ENCODE measurements at places on chromosomes 11 and 22.

- no peak for DNase-seq
Measured at GRCh38 chr11:95318498-95318897, 87.5 kb upstream of the SESN3 start.

- no peak for DNase-seq
Measured at GRCh38 chr11:21640491-21640890, 552.4 kb upstream of the ANO5 start.

GRCh38 chr11:680970-681369 is 14.1 kb downstream of the DEAF1 start:
- DNase-seq, result no peak

GRCh38 chr11:48182860-48183526 is 33.6 kb upstream of the OR4B1 start:
- DNase-seq, result no peak

DNA sequence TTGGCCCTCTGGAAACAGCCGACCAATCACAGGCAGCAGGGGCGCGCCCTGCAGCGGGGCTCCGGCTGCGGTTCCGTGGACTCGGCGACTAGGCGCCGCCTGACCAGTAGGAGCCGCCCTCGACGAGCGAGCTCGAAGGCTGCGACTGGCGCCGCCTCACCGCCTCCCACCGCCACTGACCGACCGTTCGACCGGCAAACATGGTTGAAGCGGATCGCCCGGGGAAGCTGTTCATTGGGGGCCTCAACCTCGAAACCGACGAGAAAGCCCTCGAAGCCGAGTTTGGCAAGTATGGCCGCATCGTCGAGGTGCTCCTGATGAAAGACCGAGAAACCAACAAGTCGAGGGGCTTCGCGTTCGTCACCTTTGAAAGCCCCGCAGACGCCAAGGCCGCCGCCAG is at the start of gene RBMXL2:
Gene RBMXL2 (plus strand): TSS at position 78 of the 400 bp plus-strand sequence. CDS start 123 bp downstream, at position 201.
- DNase-seq, result no peak

- DNase-seq, result no peak
Measured at GRCh38 chr22:42176255-42176915, 45.8 kb upstream of the CYP2D6 start.

DNA sequence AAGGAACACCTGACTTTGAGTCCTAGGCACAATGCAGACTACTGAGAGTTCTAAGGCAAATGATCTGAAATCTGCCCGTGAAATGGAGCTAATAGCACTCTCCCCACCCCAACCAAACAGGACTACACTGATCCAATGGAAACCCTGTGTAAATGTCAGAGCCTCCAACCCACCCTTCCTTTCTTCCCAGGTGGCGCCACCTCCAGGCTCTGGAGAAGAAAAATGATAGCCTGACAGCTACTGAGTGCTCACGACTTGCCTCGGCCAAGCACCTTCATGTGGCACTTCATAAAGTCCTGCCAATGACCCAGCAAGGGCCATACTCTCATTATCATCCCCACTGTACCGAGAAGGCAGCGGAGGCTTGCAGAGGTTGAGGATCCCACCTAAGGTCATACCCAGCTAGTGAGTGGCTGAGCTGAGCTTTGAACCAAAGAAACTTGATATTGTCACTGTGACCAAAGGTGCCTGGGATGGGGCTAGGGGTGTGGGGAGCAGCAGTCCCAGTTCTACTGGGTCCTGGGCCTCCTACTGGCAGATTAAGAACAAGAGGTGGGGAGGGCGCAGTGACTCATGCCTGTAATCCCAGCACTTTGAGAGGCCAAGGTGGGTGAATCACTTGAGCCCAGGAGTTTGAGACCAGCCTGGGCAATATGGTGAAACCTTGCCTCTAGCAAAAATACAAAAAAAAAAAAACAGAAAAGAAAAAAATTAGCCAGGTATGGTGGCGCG is 20.5 kb downstream of the TST start:
- no peak for DNase-seq

GRCh38 chr11:105491394-105491793 is 118.5 kb upstream of the GRIA4 start:
- DNase-seq, result no peak

- no peak for DNase-seq
Measured at GRCh38 chr22:42991010-42991651, 23.8 kb downstream of the PACSIN2 start.

- DNase-seq, result no peak
Measured at GRCh38 chr11:84526250-84526649, 1100.9 kb downstream of the DLG2 start.

- no peak for DNase-seq
Measured at GRCh38 chr22:27393371-27393770, 408.2 kb downstream of the MN1 start.

DNA sequence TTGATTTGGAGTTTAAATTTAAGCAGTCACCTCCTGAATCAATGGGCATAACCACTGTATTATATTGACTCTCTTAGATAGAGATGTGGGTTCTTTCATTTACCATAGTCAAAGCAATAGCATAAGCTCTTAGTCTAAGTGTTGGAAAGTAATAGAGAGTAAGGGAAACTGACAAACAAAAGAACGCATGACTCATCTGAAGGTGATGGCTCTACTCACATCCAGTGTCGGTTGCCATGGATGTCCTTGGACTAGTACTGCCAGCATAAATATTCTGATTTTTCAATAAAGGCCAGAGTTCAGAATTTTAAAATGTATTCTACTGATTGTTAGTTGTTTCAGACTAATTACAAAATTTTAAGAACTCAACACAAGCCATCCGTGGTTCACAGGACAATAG is 444.9 kb upstream of the DDI1 start:
- no peak for DNase-seq

DNA sequence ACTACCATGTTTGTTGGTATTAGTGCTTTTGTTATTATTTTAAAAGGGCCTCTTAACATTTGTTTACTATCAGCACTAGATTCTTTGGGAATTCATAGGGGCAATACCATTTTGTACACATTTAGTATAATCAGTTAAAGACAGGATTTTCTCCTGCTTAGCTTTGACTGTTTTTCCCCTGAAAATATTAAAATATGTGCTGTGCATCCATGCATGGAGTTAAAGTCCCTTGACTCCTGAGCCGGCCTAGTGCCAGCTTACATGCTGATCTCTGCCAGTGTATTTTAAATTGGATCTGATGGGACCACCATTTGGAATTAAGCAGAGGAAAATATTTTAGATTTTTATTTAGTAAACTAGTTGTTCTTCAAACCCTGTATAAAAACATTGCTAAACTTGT is 161.4 kb downstream of the METTL15 start:
- DNase-seq, result no peak

- no peak for DNase-seq
Measured at GRCh38 chr11:47593934-47594855, at the start of gene C1QTNF4. Gene C1QTNF4, minus strand, starts transcription at chr11:47594411. Its CDS starts 3,601 bp downstream, at chr11:47590810.

GRCh38 chr11:66466225-66467033 is at the start of gene PELI3:
Gene PELI3, plus strand, starts transcription at chr11:66466905. Its CDS starts 1,224 bp downstream, at chr11:66468129.
- peak; percentile 93 for DNase-seq

GRCh38 chr11:73465871-73466270 is 89.7 kb downstream of the RELT start:
- no peak for DNase-seq

Data from stimulated activated CD4-positive, alpha-beta T cell treated with anti-CD3 and anti-CD28 coated beads, TNF-alpha, amount 100 ng/mL, for 1 hour (primary cell).